ENCODE measurements at places on chromosomes 5 and 9. TPM values are rescaled to one million over a fixed set of nuclear protein-coding genes. Genes with fewer than 3 reads are reported as not detected.
A peak's percentile ranks its signal among the peaks of the same experiment; 100 is the strongest.

The C9orf43 gene
- total RNA-seq: 0.41 TPM

The CCDC152 gene
- 6.9 TPM for total RNA-seq

The GADD45G gene
- total RNA-seq: 12.9 TPM

The CNOT8 gene
- 62.4 TPM for total RNA-seq

The GABRA1 gene
- total RNA-seq: not detected

The FCN2 gene
- not detected for total RNA-seq

The GLDC gene
- 5.8 TPM for total RNA-seq

The RALGPS1 gene
- 4.4 TPM for total RNA-seq

The ARSI gene
- not detected for total RNA-seq

The WDR70 gene
- 39.3 TPM for total RNA-seq

DNA sequence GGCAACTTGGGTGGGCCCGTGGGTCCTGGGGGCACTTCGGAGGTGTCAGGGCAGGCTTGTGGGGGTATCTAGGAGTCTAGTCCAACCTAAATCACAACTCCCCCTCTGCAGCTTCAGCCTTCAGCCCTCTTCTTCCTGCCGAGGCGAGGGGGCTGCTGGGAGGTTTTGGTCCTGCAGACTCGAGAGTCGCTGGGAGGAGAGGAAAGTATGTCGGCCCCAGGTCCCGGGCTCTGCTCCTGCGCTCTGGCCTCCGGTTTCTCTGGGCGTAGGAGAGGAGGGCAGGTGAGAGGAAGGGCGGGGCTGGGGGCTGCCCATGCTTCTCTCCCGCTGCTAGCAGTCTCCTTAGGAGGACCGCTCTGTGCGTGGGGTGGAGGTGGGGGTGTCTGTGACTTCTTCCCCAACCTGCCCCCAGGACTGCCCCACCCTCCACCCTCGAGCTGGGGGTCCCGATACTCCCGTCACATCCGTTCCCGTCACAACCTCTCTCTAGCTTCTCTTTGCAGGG lies 139.8 kb upstream of the COL5A1 start:
- DNase-seq: no peak

- no peak for DNase-seq
Measured at GRCh38 chr5:80238778-80239679, 16.8 kb downstream of the SERINC5 start.

DNA sequence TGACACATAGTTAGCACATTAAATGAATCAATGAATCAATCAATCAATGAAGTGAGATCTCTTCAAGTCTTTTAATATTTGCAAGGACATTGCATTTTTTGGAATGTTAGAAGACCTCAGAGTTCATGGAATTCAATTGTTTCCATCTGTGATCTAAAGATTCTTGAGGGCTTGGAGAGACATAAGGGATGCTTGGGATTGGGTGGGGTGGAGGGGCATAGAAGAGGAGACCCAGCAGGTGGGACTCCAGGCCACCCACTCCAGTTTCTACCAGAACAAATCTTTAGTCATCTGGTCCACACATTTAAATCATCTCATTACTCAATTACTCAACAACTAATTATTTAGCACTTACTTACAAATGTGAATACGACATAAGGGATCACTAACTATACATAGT lies 251.0 kb upstream of the TRIM32 start:
- no peak for DNase-seq

DNA sequence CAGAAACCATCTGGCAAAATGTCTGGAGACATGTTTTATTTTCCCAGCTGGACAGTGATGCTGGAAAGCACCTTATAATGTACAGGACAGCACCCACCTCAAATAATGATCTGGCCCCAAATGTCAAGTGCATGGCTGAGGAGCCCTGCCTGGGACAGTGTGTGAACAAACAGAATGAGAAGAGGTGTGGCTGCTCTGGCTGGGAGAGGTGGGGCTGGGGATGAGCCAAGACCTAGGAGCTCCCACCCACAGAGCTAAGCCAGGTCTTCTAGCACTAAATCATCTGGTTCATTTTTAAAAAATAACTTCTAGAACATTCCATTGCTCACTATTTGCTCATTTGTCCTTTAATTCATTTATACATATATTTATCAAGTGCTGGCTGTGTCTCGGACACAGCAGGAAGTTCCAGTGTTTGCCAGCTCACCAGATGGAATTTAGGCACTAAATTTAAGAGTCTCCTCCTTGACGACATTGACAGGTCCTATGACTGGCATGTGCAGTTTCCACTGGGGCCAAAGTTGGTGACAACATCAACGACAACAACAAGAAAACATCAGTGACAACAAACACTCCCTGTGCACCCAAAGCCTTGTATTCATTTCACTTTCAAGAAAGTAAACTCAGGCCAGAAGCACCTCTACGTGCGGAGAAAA lies 59.1 kb downstream of the GTF3C4 start:
- DNase-seq: no peak

DNA sequence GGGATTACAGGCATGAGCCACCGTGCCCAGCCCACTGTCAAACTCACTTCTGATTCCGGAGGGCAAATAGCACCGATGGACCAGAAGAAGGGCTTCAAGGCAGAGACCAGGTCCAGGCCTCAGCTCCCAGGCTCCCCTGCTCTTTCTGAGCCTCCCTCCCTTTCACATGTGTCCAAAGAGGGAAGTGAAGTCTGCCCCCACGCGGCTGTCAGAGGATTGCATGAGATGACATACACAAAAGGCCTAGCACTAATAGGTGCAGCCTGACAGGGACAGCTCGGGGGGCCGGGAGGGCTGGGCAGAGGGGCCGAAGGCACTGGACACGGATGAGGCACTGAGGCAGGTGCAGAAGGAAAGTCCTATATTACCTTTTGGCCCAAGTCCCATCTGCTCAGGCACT lies 16.1 kb downstream of the FBP1 start:
- DNase-seq: peak; percentile 49

DNA sequence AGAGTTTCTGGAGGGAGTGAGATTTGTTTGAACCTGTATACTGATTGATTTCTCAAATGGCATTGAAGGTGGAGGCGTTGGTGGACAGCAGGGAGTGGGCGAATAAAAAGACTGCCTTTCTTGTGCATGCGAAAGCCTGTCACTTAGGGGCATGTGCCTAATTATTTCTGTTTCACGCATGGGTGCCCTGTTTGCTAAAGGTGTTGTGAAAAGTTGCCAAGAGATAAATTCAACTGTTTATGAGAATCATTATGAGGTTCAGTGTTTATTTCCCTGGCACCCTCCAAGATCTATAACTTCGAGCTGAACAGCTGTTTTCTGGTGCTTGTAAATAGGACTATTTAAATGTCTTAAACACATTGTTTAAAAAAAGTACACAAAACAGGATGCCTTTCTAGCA lies 67.4 kb upstream of the DMRTA1 start:
- DNase-seq: no peak

DNA sequence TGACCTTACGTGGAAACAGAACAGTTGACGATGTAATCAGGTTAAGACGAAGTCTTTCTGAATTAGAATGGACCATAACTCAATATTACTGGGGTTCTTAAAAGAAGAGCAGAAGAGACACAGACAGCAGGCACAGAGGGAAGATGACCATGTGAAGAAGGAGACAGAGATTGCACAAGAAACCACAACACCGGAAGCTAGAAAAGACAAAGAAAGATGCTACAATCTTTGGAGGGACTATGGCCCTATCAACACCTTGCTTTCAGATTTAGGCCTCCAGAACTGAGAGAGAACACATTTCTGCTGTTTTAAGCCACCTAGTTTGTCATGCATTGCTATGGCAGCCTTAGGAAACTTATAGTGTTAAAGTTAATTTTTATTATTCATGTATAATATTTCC lies 27.1 kb downstream of the CDH9 start:
- DNase-seq: no peak

DNA sequence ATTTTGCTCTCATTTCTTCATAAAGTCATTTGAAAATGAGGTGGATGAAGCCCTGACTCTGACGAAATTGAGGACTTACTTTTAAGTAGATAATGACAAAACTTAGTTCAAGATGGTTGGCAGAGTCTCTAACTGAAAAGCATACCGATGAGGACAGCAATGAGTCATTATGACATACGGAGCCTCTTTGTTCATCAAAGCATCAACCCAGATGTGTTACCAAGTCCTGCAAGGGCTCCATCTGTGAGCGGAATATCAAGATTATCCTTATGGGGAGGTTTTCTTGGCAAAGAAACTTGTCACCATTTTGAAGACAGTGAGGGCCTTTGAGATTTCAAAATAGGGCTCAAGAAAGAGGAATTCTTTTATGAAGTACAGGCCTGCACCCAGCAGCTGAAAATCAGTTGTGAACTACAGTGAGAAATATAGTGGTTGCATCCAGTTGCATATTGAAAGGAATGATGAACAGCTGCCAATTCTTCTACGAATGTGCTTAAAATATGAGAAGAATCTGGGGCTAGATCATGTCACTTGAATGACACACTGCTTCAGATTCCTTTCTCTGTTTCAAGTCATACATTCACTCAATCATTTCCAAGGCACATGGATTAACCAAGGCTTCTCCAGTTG lies 86.6 kb upstream of the SLC24A2 start:
- DNase-seq: no peak

DNA sequence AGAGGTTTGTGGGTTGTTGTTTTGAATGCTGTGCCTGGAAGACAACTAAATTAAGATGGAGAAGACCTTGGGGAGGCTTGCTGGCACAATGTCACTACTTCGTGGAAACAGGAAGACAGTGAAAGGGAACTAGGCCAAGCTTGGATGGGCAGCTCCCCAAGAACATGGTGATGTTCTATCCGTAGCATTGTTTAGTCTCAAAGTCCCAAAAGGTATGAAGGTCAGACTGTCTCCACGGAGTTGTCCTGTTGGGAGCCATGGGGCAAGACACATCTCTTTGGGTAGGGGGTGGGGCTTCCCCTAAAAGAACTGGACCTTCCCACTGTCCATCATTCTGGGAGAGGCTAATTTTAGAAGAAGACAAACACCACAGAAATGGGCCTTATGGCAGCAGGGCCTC lies 140.5 kb downstream of the ENTREP1 start:
- DNase-seq: no peak

- DNase-seq: no peak
Measured at GRCh38 chr9:89804766-89805531, 200.1 kb downstream of the GADD45G start.

All from activated CD8-positive, alpha-beta memory T cell treated with anti-CD3 and anti-CD28 coated beads, Interleukin-2, amount 10 ng/mL, durations not matched to agents 7 days and 5 days (primary cell).